ENCODE measurements at places on chromosomes 12 and 14.
A peak's percentile ranks its signal among the peaks of the same experiment; 100 is the strongest.

GRCh38 chr14:39957290-39957689 lies 525.1 kb upstream of the FBXO33 start:
- no peak overlapping the region for H3K27ac ChIP-seq
- H3K36me3 ChIP-seq, result peaks cover 2% of the 10 kb centered on the region
- H3K4me3 ChIP-seq, result no peak overlapping the region
- no peaks in the 10 kb centered on the region for H3K4me1 ChIP-seq
- no peak for DNase-seq
- H3K27me3 ChIP-seq, result no peaks in the 10 kb centered on the region

- no peaks in the 10 kb centered on the region for H3K36me3 ChIP-seq
- no peak overlapping the region for H3K27ac ChIP-seq
- no peak overlapping the region for H3K4me3 ChIP-seq
- peaks cover 2% of the 10 kb centered on the region for H3K4me1 ChIP-seq
- no peaks in the 10 kb centered on the region for H3K27me3 ChIP-seq
Observed at GRCh38 chr12:22935090-22935489, 310.1 kb downstream of the ETNK1 start.

- H3K36me3 ChIP-seq, result no peaks in the 10 kb centered on the region
- H3K27me3 ChIP-seq, result peaks cover 12% of the 10 kb centered on the region
- H3K4me3 ChIP-seq, result no peak overlapping the region
Observed at GRCh38 chr14:52048641-52049204, 20.1 kb downstream of the NID2 start.

- no peak for DNase-seq
- H3K36me3 ChIP-seq, result peaks cover 3% of the 10 kb centered on the region
- H3K27me3 ChIP-seq, result no peaks in the 10 kb centered on the region
- H3K4me3 ChIP-seq, result peak overlapping the region; percentile 89
Observed at GRCh38 chr12:49366096-49366651, 1.1 kb upstream of the SPATS2 start.

DNA sequence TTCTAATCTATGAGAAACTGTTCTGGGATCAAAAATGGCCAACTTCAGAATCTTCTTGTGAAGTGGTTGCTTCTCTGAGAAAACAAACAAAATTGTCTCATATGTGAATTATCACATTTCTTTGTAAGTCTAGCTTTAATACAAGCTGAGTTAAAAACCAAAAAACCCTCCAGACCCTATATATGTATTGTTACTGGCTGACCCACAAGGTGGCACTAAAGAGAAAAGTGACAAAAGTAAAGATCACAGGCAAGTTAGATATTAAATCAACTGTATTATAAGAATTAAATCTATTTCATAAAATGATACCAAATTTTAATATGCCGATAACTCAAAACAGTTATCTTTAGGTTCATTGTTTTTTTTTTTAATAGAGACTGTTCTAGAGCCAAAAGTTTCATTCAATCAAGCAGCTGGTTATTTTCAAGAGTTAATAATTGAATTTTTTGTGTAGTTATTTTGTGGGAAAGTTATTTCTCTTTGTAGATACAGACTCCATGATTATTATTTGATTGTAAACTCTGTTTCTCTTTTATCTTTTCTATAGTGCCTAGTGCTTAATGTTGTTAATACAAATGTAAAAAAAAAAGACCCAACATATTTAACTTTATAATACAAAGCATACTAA lies 7.5 kb upstream of the TRHDE start:
- no peak overlapping the region for H3K4me3 ChIP-seq
- no peaks in the 10 kb centered on the region for H3K36me3 ChIP-seq
- no peak overlapping the region for H3K27ac ChIP-seq
- DNase-seq, result no peak
- peaks cover 4% of the 10 kb centered on the region for H3K4me1 ChIP-seq
- no peaks in the 10 kb centered on the region for H3K27me3 ChIP-seq

DNA sequence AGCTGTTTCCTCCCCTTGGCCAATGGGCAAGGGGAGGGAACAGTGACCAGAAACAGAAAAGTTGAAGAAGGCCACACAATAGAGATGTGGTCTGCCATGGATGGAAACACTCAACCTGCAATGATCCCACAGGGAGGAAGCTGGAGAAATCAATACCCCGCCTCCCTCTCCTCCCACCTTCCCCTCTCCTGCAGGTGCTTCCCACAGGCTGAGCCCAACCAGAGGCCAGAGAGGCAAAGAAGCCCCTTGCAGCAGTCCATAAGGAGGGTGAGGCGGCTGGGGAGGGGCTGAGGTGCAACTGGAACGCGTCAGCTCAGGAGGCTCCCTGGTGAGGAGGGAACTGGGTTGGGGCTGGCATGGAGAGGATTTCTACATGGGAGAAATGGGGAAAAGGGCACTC lies 84.0 kb downstream of the RNF34 start:
- H3K4me3 ChIP-seq, result no peak overlapping the region
- H3K27ac ChIP-seq, result peak overlapping the region; percentile 50
- peaks cover 16% of the 10 kb centered on the region for H3K36me3 ChIP-seq
- DNase-seq, result no peak
- peaks cover 10% of the 10 kb centered on the region for H3K4me1 ChIP-seq

- DNase-seq, result no peak
- H3K27me3 ChIP-seq, result peaks cover 11% of the 10 kb centered on the region
- no peak overlapping the region for H3K27ac ChIP-seq
Observed at GRCh38 chr14:72183631-72184030, 251.4 kb downstream of the RGS6 start.

DNA sequence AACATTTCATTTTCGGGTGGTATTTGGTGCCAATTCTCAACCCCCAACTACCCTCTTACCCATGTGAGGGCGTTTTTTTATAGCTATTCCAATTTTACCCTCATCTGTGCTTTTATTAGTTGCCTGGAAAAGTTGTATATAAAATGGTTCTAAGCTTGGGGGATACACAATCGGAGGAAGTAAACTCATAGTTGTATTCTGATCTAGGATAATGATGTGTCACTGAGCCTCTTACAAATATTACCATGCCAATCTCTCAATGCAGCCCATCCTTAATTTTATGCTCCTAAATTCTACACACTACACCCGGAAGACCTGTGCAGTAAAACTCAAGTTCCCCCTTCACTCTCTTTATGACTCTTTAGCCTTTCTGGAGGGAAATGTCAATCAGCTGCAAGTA lies 1206.5 kb upstream of the FLRT2 start:
- no peaks in the 10 kb centered on the region for H3K27me3 ChIP-seq
- no peaks in the 10 kb centered on the region for H3K36me3 ChIP-seq
- H3K4me1 ChIP-seq, result no peaks in the 10 kb centered on the region
- no peak for DNase-seq
- no peak overlapping the region for H3K4me3 ChIP-seq

Measured in progenitor cell of endocrine pancreas (in vitro differentiated cells).